Stimulated activated CD4-positive, alpha-beta T cell treated with anti-CD3 and anti-CD28 coated beads, Interleukin-1b, Interleukin-23, amount 100 ng/mL, for 1 hour (primary cell): ENCODE measurements at places on chromosomes 5 and 9.

DNA sequence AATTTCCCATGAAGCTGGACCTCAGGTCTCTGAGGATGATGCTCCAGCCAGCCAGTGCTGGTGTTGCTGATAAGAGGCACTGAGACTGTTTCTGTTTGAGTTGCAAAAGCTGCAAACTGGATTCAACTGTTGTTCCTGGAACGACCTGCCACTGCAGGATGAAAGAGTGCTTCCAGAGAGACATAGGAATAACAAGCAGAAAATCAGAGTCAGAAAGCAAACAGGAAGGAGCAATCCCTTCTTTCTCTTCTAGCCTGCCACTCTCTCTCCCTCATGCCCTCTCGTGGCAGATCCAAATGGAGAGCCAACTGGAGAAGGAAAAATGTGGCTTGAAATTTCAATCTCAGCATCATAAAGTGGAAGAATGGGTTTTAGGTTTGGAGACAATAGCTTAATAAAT, 110.4 kb downstream of the STARD4 start:
- no peak for DNase-seq

DNA sequence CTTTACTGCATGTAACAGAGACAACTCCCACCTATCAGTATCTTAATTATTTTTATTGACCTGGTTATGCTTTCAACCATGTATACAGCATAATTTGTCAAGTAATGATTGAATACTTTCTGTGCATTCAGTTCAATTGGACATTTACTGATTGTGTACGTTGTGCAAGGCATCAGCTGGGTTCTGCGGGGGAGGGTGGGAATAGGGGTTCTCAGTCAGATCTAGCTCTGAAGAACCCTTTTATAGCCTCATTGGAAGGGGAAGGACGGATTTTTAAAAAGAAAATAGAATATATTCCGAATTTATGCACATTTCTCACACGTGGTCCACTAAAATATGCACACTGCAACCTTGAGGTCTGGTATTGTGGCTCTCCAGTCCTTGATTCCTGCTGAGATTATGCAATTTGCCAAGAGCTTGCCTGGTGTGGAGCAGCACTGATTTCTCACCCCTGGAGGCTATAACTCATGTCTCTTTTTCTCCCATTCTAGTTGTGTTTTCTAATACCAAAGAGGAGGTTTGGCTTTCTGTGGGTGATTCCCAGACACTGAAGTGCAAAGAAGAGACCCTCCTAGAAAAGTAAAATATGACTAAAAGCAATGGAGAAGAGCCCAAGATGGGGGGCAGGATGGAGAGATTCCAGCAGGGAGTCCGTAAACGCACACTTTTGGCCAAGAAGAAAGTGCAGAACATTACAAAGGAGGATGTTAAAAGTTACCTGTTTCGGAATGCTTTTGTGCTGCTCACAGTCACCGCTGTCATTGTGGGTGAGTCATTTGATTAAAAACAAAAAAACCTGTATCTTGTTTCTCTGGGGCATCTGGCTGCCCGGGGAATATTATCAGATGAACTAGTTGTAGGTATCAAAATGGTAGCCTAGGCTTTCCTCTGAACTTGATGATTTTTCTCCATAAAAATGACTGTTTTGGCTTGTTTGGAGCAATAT, 1.7 kb downstream of the SLC1A3 start:
- no peak for DNase-seq

DNA sequence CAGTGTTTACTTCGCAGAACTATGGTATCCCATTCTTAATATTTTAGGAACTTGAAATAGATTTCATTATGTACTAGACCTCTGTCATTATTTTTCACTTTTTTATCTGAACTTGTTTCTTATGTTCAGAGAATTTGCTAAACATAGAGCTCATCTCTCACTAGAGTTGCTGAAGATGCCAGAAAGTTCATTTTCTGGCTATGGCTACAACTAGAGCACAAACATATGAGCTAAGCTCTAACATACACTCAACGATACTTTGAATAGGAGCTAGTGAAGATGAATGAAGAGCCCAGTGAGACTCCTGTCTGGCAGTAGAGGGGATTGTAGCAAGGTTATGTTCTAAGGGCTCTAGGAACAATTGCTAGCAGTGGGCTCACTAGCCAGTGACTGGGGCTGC, 582.2 kb downstream of the KIF4B start:
- DNase-seq = no peak

DNA sequence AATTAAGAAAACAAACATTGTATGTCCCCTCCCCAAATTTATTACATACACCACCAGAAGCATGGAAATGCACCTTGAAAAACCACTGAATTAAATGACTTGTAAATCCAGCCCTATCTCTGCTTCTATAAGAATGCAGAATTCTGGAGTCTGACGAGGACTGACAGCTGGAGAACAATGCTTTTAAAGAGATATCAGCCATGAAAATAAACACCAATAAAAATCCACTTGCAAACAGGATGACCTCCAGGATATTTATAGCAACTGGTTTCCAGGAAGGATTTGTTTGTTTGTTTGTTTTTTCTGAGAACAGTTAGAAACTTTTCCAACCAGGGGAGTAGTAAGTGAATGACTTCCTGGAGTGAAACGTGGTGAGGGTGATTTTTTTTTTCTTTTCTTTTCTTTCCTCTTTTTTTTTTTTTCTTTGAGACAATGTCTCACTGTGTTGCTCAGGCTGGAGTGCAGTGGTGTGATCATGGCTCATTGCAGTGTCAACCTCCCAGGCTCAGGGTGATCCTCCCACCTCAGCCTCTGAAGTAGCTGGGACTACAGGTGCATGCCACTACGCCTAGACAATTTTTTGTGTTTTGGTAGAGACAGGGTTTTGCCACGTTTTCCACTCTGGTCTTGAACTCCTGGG, 38.7 kb upstream of the SLC36A1 start:
- DNase-seq = no peak

DNA sequence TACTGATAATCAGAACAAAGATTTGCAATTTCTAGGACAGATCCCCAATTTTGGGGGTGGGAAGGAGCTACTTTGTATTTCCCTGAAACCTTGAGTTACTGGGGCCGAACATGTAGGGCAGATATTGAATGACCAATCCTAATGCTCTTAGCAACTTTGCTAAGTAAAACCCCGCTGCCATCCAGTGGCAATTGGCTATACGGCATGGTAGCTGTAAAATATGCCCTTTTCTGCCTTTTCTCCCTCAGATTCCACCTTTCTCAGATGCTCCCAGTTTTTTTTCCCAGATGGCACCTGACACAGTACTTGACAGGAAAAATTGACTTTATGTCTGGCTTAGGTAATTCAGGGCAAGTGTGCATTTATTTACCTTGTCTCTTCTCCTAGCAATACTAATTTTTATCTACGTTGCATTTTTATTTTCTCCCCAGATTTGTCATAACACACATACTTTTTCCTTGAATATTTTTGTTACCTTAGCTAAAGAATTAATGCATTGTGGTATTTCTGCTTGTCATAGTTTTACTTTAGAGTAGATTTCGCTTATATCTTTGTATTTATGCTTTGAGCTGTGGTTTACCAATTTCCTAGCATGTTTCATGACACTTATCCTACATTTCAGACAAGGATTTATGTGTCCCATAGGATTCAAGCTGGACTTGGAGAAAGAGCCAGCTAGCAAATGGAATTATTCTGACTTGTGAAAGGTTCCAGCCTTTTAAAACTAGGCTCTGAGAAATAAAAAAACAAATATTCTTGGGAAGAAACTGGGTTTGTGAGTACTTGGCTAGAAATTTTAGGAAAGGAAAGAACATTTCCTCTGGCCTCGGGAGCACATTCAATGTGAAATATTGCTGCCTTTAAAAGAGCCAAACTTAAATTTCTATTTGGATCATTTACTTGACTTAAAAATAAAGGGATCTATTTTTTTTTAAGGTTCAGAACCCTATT, 37.4 kb downstream of the PIK3R1 start:
- DNase-seq = no peak

- no peak for DNase-seq
Measured at GRCh38 chr9:75604661-75605060, 285.8 kb upstream of the PCSK5 start.

DNA sequence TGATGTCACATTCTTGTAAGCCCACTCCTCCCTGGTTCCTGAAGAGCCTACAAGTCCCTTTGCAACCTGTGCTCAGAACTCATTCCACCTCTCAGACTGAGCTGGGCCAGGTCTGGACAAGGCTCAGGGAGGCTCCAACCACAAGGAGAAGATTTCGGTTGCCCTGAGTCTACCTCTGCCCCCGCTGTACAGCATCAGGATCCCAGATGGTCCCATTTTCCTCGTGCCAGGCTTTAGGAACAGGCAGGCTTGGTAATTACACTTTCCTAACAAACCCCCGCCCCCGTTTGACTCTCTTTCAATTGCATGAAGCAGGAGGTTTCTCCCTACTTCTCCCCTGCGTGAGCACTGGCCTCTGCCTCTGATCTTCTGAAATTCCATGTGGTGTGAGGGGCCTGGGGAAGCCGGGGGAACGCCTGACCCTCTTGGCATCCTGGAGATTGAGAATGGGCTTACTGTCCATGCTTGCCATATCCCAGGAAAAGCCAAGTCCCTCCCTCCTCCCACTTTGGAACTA, 86.9 kb upstream of the CTNNA1 start:
- no peak for DNase-seq

DNA sequence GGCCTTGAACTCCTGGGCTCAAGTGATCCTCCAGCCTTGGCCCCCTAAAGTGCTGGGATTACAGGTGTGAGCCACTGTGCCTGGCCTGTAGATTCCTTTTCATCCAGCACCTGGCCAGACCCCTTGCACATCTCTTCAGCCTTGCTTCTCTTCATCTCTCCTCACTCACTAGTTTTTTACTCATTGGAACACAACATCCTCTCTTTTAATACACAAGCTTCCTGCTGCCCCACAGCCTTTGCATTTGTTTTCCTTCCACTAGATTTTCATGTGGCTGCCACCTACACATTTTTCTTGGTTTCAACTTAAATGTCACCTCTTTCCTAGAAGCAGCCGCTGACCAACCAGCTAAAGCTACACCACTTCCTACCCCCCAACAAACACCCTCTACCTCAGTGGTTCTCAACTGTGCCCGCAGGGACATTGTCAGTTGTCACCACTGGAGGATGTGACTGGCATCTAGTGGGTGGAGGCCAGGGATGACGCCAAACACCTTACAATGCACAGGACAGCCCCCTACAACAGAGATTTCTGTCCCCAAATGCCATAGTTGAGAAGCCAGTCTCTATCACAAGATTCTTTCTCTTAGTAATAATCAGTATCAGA, 33.7 kb downstream of the HAVCR1 start:
- DNase-seq = no peak

GRCh38 chr9:130454812-130455325, 10.1 kb downstream of the ASS1 start:
- DNase-seq = no peak

- no peak for DNase-seq
Measured at GRCh38 chr9:91071184-91071990, 269.8 kb downstream of the SYK start.

DNA sequence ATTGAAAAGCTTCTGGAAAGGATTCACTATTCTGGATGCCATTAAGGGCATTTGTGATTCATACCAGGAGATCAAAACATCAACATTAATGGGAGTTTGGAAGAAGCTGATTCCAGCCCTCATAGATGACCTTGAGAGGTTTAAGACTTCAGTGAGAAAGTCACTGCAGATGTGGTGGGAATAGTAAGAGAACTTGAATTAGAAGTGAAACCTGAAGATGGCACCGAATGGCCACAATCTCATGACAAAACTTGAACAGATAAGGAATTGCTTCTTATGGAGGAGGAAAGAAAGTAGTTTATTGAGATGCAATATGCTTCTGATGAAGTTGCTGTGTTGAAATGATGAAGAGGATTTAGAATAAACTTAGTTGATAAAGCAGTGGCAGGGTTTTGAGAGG, 254.6 kb upstream of the SLC24A2 start:
- DNase-seq = no peak

GRCh38 chr9:69655065-69655464, 17.1 kb downstream of the APBA1 start:
- DNase-seq = no peak

DNA sequence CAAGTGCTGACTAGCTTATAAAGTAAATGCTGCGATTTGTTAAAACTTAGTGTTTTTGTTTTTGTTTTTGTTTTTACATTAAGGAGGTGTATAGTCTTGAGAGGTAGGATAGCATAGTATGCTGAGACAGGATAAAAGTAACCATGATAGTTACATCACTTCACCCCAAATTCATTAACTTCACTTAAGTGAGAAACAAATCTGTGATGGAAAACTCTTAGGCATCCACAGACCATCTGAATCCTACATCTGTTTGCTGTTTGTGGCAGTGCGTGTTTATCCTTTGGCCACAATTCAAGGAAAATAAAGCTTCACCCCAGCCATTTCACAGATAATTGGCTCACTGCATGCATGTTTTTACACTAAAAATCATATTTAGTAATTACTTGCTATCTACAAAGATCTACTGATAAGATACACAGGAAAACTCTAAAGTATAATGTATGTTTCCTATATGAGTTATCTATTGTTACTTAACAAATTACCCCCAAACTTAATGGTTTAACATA, 82.0 kb downstream of the ZNF622 start:
- no peak for DNase-seq

DNA sequence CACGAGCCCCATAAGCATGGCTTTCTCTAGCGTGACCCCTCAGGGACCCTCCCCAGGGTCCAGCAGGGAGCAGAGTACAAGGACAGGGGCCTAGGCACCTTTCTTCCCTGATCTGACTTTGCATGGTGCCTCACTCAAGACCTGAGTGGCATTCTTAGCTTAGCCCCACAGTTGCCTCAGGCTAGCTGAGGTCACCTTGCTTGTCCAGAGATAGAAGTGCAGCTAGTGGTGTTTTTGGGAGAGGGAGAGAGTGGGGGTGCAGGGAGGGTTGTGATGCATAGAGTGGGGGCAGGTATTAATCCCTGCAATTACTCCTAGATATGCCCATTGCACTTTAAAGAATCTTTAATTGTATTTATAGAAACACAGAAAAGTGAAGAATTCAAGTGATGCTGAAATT, 8.4 kb upstream of the TRIO start:
- DNase-seq = no peak
